ENCODE measurements at places on chromosomes 1 and 21. TPM values are rescaled to one million over a fixed set of nuclear protein-coding genes. Genes with fewer than 3 reads are reported as not detected.
A peak's percentile ranks its signal among the peaks of the same experiment; 100 is the strongest.

GRCh38 chr1:6948861-6949260, 163.6 kb downstream of the CAMTA1 start:
- DNase-seq = no peak

GRCh38 chr1:178646821-178647220, 78.2 kb upstream of the RALGPS2 start:
- DNase-seq = no peak

- no peak for DNase-seq
Measured at GRCh38 chr1:211924256-211924655, 93.7 kb upstream of the LPGAT1 start.

DNA sequence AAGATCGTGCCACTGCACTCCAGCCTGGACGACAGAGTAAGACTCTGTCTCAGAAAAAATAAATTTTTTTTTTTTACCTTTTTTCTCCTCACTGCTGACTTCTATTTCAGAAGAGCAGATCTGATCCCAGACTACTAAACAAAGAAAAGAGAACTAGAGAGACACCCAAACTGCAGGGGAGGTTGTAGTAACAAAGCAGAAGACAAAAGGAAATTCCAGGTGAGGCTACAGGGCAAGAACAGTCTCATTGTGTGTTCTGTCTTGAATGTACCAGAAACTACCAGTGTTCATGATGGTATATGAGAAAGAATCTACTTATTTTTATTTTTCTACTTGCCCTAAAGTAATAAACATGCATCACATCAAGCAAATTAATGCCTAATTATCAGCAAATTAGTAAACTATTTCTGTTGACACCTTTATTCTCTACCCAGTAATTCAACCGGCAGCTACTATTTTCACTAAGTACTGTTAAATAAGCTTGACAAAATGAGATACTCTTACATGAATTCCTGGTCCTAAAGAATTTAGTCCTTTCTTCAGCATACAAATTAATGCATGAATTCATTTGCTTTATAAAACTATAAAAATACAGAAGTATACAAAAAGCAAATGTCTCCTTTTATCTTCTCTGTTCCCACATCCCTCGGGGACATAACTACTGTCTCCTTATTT, 40.6 kb downstream of the ARID4B start:
- DNase-seq = no peak

- DNase-seq = no peak
Measured at GRCh38 chr1:101918277-101918676, 78.4 kb downstream of the OLFM3 start.

DNA sequence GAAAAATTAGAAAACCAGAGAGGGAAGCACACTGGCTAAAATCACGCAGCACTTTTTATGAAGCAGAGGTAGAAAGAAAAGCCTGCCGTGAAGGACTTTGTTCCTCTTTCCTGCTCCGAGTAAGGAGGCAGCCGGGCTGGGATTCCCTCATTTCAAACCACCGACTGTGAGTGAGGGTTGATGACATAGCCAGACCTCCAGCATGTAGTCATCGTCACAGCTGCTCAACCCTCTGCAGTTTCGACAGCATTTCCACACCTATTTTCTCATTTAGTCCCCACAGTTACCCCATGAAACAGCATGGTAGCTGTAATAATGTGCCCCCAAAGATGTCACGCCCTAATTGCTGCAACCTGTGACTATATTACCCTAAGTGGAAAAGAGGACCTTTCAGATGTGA, 35.3 kb downstream of the FCRL5 start:
- no peak for DNase-seq

DNA sequence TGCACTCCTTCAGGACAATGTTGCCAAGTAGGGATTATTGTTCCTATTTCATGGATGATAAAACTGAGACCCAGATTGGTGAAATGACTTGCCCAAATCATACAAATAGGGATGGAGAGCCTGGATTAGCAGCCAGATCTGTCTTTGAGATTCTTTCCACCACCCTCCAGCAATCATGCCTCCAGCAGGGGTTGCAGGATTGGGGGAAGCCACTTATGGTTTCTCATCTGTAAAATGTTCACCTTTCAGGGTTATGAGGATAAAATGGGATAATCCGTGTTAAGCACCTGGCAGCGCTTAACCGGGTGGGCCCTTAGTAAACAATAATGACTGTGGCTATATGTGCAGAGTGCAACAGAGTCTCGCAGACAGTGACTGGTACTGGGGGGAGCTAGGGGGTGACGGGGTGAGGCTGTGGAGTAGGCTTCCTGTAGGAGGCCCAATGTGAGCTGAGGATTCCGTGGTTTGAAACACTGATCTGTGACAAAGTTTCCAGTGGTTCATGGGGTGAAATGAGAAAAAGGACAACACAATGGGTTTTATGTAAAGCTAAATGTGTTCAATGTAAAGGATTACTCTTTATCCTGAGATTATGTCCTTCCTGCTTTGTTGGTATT, 33.7 kb upstream of the FOXO6 start:
- no peak for DNase-seq

DNA sequence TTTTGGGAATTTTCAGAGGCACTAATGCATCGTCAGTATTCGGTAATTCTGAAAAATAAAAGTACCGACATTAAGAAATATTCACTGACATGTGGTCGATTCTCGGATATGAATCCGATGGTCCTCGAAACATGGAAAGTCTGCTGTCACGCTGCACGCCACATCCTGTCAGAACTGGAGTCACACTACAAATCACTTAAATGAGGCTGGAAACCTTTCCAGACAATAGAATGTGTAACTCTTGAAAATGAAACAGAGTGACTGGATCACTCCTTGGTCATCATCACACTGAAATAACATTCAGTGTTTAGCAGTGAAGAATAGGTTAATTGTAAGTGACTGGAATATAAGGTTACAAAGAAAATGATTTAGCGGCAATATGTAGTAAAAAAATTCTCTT, 620.1 kb upstream of the ADAMTS5 start:
- no peak for DNase-seq

DNA sequence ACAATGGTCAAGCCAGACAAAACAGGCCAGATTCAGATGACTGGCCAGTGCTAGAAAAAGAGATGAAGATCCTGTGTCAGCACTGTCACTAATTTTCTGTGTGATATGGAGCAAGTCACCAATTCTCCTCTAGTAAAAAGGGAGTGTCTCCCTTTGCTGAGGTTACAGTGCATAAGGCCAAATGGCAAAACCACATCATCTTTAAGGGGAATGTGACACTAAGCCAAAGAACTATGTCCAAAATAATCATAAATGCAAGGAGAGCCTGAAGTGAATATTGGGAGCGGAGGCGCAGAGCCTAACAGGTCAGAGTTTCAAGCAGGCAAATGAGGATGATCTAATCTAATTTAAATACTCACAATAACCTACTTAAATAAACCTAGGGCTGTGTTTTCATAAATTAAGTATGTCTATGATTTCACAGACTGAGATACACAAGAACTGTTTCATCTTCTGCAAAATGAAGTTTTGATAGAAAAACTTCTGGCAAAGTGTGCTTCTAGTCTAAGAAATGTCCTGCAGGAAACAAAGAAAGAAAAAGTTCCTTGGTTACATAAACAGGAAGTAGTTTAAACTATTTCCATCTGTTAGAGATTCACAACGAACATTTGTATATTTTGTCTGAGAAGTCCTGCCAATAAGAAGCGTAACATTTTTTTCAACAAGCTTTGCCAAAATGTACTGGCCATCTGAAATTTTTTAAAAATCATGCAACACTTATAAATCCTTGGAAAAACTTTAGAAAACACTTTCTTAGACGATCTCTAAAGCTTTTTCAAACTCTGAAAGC, 290.2 kb downstream of the LRRC40 start:
- peak; percentile 21 for DNase-seq

DNA sequence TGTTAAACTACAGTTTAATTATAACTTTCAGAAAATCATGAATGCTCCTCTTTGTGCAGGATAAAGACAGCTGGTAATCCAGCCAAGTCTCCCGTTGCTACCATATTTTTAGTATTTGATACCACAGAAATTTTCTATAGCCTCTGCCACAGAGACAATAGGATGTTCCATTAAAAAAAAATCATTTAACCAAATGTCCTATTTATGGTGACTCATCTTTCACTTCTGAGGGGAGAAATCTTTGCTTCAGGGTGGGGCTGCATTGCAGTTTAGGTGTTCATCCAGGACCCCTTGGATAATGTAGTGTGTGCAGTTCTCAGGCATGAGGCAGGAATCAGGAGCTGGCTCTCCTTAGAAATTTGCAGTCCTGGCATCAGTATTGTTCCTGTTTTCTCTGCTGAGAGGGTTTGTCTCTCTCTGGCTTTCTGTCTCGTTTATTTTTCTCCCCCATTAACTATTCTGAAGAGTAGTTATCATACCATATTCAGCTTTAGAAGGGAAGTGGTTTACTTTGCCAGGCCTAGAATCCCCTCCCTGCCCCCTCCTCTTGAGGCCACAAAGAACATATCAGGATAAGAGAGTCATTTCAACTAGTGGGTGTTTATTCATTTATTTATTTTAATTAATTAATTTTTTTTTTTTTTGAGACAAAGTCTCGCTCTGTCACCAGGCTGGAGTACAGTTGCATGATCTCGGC, 3.1 kb downstream of the PRUNE1 start:
- no peak for DNase-seq

- DNase-seq = no peak
Measured at GRCh38 chr1:113456967-113457366, 66.7 kb downstream of the MAGI3 start.

GRCh38 chr1:173128742-173129141, 78.0 kb upstream of the TNFSF18 start:
- no peak for DNase-seq

GRCh38 chr1:245863566-245864184, 643.4 kb downstream of the SMYD3 start:
- DNase-seq = no peak

DNA sequence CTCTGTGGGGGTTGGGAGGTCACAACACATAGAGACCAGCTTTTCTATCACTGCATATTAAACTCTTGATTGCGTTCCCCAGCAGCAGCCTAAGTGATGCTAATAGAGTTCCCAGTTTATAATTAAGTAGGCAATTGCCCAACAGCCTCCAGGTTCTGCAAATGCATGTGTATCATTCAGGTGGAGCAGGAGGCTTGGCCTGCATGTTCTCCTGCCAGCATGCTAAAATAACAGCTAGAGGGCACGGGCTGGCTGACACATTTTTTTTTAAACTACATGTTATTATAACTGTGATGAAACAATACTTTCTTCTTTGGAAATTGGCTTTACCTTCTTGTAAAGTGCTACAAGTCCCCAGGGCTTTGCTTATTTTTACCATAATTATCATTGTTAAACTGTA, 10.4 kb downstream of the TCHH start:
- no peak for DNase-seq

DNA sequence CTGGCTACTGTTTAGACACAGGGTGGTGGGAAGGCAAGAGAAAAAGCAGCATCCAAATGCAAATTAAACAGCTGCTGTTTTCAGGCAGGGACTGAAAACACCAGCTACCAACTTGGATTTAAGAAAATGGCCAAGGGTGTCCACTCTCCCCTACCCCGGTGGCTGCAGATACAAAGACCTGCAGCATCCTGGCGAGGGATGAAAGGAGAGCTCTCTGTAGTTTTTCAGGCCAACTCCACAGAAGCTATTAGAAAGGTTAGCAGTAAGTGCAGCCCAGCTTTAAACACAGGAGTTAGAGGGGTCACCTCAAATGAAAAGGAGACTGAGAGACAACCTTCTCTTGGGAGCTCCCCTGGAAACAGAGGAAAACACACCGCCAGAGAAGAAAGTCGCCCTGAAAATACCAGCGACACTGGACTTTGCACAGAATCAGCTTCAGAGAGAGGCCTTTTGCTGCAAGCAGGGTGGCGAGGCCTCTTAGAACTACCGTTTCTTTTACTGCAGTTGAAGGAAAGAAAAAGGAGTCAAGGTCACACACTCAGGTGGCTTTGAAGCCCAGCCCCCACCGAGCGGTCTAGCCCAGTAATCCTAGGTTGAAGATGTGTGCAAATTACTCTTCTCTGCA, 74.4 kb upstream of the TIAM1 start:
- DNase-seq = no peak

- no peak for DNase-seq
Measured at GRCh38 chr1:15936025-15936424, 39.9 kb downstream of the ZBTB17 start.

GRCh38 chr1:1554926-1555915, 14.8 kb upstream of the TMEM240 start:
- no peak for DNase-seq

DNA sequence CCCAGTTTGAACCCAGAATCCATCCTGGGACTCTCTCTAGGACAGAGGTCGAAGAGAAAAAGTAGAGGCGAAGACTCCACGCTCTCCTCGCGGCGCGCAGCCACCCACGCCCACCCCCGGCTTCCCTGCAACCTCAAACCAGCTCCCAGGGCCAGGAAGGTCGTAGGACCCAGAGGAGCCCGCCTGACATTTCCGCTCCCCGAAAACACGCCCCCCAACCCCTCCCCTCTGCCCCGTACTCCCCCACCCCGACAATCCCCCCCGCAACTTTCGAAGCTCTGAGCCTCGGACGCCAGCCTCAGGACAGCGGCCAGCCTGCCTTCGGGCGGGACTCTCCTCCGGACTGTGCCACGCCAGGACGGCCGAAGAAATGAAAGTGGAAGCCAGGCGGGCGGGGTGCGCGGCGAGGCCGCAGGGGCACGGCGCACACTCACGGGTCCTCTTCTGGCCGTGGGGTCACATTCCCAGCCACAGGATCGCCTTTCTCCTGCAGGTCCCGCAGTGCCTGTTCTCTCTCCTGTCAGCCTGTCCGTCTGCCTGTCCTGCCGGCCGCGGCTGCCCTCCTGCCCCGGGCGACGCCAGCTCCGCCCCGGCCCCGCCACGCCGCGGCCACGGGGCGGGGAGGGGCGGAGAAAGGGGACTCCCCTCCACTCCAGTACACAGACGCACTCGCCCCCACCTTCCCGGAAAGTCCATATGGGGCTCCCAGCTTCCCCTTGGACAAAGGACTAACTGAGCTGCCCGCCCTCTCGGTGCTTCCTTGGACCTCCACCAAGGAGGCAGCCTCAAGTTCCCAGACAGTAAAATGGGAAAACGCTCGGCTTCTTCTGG, at the start of gene MOB3C:
Gene MOB3C (minus strand): TSS at position 535 of the 831 bp plus-strand sequence. CDS start 3,490 bp downstream, outside the sequence.
- DNase-seq = peak; percentile 45

GRCh38 chr1:229305392-229305791, 34.5 kb downstream of the RAB4A start:
- no peak for DNase-seq

DNA sequence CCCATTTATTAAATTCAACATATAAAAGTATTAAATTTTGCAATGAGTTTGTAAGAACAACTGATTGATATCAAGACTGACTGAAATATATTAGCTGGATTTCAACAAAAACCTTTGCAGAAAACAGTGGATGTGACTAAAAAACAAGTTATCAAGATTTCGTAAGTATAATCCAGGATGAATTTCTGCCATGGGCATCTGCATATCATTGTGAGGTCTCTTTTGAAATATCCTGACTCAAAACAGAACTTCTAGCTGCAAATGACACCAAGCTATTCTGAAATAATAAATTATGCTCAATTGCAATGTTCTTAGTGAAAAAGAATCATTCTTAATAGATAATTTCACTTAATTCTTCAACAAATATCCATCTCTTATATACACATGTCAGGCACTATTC, 52.6 kb downstream of the CD34 start:
- DNase-seq = no peak

The SPATA46 gene
- not detected for total RNA-seq

The PGM1 gene
- total RNA-seq = 61.4 TPM

The RIPPLY3 gene
- total RNA-seq = not detected

The S100A14 gene
- 8.1 TPM for total RNA-seq

The PBX1 gene
- total RNA-seq = 241 TPM

The TMPRSS3 gene
- total RNA-seq = not detected

The PLA2G4A gene
- 36.8 TPM for total RNA-seq

The CENPF gene
- 46.2 TPM for total RNA-seq

The KRTAP21-2 gene
- not detected for total RNA-seq

The PADI1 gene
- total RNA-seq = 0.16 TPM

The FAM131C gene
- total RNA-seq = not detected

The TENT5C gene
- total RNA-seq = 15.4 TPM

The LCE1F gene
- not detected for total RNA-seq

Measured in urinary bladder (tissue), 4 donors.